ENCODE measurements at places on chromosomes 4 and X.

DNA sequence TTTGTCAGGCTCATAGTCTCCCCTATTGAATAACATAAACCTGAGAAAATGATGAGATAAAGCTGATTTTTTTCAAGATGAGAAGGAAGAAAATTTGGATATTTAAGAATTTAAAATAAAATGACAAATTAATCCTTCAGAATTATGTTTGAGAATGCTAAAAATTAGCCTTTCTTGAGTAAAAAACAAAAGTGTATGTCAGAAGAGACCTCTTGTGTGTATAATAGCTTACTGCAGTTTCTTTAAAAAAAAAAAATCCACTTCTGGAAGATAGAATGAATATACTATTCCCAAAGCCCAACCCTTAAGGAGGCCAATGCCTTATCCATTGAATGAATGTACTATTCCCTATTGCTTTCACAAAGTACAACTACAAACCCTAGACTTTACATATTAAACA, 281.8 kb downstream of the RAPGEF2 start:
- no peak for DNase-seq

GRCh38 chr4:108172231-108172752, 3.6 kb upstream of the LEF1 start:
- no peak for DNase-seq

- no peak for DNase-seq
Observed at GRCh38 chrX:1178580-1179057, 33.8 kb downstream of the CRLF2 start.

GRCh38 chrX:95071621-95072020, 1397.6 kb downstream of the FAM133A start:
- DNase-seq: no peak

GRCh38 chr4:168221301-168221700, 97.3 kb downstream of the DDX60 start:
- DNase-seq: peak; percentile 31

GRCh38 chrX:130975947-130976346, 72.9 kb upstream of the ENOX2 start:
- peak; percentile 4 for DNase-seq

DNA sequence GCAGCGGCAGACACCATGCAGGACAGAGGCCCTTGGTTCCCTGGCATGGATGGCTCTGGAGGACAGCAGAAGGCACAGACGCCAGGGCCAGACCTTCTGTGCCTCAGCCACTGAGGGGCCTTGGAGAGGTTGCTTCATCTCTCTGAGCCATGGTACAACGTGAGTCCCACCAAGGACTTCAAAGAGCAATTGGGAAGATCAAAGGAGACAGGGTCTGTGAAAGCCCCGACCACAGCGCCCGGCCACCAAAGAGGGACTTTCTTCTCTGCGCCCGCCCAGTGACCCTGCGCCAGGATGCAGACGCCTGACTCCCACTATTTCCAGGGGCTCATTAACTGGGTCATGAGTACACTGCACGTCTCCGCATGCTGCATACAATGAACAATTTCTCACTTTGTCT, 174.0 kb downstream of the AFAP1 start:
- no peak for DNase-seq

- DNase-seq: no peak
Observed at GRCh38 chrX:24333371-24333770, 19.5 kb upstream of the SUPT20HL2 start.

DNA sequence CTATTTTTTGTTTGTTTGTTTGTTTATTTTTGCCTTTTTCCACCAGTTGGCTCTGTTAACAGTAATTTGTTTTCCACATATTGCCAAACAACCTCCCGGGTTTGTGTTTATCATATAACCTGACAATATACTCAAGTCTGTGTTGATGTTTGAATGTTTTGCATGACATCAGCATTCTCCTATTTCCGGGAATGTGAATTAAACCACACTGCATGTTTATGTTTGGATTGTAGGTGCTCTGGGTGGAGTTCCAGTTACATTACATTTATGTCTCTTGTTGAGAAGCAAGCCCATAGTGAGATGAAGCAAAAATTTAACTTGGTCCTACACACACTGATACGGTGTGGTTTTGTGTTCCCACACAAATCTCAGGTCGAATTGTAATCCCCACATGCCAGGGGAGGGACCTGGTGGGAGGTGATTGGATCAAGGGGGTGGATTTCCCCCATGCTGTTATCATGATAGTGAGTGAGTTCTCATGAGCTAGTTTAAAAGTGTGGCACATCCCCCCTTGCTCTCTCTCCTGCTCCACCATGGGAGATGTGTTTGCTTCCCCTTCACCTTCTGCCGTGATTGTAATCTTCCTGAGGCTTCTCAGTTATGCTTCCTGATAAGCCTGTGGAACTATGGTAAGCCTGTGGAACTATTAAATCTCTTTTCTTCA, 54.4 kb upstream of the CLNK start:
- DNase-seq: no peak

DNA sequence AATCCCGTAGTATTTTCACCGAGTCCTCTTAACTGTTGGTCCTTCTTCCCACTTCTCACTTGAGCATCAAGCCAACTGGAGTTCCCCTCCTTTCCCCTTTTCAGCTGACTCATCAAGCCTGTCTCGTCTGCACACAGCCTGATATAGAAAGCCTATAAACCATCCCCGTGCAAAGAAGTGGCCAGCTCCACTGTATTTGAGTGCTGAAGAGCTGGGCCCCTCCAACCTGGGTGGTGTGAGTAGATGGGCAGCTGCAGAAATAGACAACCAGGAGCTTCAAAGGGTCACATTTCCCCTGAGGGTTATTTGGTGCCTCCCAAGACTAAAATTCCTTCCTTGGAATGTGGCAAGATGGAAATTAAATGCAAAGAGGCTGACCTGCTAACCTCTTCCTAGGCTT, 199.7 kb downstream of the HS6ST2 start:
- DNase-seq: no peak

- DNase-seq: no peak
Observed at GRCh38 chr4:3321295-3321889, 28.6 kb downstream of the RGS12 start.

GRCh38 chr4:171629182-171629581, 184.0 kb upstream of the GALNTL6 start:
- no peak for DNase-seq

- DNase-seq: no peak
Observed at GRCh38 chr4:61772126-61772525, 572.0 kb downstream of the ADGRL3 start.

DNA sequence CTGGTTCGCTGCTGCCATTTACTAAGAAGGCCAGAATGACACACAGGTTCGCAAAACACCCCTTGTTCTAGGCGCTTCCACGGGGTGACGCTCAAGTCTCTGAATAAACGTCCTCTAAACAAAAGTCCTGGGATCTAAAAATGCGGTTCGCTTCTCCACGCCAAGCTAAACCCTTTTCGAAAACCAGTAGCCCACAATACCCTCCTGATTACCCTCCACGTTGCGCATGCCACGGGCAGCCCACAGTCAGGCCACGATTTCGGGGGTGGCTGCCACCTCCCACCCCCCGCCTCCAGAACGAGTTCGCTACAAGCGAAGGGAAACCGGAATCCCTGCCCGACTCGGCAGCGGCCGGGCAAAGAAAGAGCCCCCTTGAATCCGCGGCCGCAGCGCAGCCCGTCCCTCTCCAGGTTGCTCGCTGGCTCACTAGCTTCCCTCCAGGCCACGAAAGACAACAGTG, 423 bp downstream of the RPL39 start:
- peak; percentile 50 for DNase-seq
